ENCODE measurements at places on chromosomes 16 and 17. TPM values are rescaled to one million over a fixed set of nuclear protein-coding genes. Genes with fewer than 3 reads are reported as not detected.
A peak's percentile ranks its signal among the peaks of the same experiment; 100 is the strongest.

MEFV gene
- total RNA-seq, result under 0.01 TPM

PDE6G gene
- total RNA-seq, result not detected

KRTAP4-1 gene
- not detected for total RNA-seq

HOXB9 gene
- not detected for total RNA-seq

TBX6 gene
- 0.36 TPM for total RNA-seq

TMEM219 gene
- 74.3 TPM for total RNA-seq

GDPD3 gene
- total RNA-seq, result 0.88 TPM

TTYH2 gene
- 1.2 TPM for total RNA-seq

DNA sequence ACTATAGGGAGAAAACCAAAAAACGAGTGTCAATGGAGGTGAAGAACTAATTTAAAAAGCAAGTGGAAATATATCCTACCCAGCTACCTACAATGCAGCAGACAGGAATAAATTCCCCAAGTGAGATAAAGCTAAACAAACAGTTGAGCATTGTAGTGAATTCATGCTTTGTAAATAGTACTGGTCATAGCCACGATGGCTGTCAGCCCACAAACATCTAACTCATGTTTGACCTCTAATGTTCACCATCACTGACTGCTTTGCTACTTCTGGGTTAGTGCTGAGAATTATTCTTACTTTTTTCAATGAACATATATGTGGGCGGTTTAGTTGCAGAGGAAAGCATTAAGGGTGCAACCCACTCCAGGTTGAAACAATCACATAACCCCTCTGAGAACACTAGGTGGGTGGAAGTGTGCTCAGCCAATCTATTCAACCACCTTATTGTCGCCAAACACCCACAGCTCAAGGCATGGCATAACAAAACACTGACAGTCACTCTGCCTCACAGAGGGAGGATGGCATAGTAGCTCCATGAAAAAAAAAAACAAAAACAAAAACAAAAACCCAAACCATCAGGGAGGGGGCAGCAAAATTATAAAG, 264.1 kb downstream of the ZFHX3 start:
- H3K36me3 ChIP-seq, result no peaks in the 10 kb centered on the region
- DNase-seq, result peak; percentile 58
- peak overlapping the region; percentile 10 for H3K27ac ChIP-seq
- no peak overlapping the region for H3K4me3 ChIP-seq
- H3K4me1 ChIP-seq, result peaks cover 30% of the 10 kb centered on the region

DNA sequence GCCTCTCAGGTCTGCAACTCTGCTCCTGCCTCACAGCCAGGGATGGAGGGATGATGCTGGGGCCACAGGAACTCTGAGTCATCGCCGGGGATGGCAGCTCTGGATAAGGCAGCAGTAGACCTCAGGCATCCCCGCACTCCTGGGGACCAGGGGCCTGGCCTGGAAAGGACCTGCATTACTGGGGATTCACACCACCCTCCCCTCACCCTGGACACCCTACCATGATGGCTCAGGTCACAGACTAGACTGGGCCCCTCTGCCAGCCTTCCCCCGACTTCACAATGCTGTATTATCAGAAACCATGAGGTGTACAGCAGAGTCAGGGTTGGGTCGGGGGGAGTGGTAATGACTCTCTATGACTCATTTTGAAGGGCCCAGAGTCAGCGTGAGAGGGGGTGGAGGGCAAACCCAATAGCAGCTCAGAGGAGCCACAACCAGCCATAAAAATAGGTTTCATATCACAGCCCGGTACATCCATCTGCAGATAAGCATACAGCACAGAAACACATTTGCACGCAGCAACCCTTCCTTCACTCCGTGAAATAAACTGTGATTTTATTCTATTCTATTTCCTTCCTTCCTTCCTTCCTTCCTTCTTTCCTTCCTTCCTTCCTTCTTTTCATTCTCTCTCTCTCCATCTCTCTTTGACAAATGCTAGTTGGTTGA, 28.8 kb downstream of the DYNLRB2 start:
- H3K4me1 ChIP-seq, result peaks cover 15% of the 10 kb centered on the region
- H3K27me3 ChIP-seq, result peaks cover 16% of the 10 kb centered on the region
- no peak overlapping the region for H3K4me3 ChIP-seq
- no peaks in the 10 kb centered on the region for H3K36me3 ChIP-seq
- peak overlapping the region; percentile 62 for H3K27ac ChIP-seq

GRCh38 chr16:69130461-69130860, 1.9 kb downstream of the CHTF8 start:
- peaks cover 25% of the 10 kb centered on the region for H3K4me1 ChIP-seq
- H3K27ac ChIP-seq, result peak overlapping the region; percentile 17
- H3K4me3 ChIP-seq, result peak overlapping the region; percentile 98
- no peaks in the 10 kb centered on the region for H3K27me3 ChIP-seq
- H3K36me3 ChIP-seq, result peaks cover 5% of the 10 kb centered on the region
- peak; percentile 82 for DNase-seq

DNA sequence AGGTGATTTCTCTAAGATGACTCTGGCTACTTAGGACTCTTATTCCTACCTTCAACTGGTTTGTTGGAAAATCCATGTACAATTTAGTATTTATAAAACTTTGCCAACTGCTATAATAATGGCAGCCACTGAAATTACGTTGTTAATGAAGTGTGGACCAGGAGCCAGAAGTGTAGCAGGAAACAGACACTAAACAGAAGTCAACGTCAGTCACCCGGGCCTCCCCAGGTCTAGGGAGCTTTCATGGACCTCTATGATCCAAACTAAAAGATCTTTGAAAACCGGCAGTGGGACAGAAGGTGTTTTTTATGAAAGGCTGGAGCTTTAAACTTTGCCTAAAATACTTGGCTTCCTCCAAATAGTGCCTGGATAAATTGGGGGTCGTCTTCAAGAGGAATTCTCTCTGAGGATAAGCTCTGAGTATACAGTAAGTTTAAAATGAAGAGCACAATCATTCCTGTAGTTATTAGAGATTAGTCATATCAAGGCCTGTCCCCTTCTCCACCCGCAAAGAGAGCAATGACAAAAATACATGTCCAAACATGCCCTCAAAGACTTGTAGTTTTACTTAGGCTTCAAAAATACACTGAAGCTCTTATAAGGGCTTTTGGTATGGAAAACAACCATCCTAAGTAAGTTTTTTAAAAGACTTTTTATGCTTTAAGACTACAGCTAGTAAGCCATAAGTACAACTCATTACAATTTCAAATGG, 34.6 kb downstream of the DCUN1D3 start:
- peaks cover 46% of the 10 kb centered on the region for H3K4me1 ChIP-seq
- no peaks in the 10 kb centered on the region for H3K27me3 ChIP-seq
- DNase-seq, result peak; percentile 78
- H3K4me3 ChIP-seq, result no peak overlapping the region
- H3K36me3 ChIP-seq, result peaks cover 20% of the 10 kb centered on the region

GRCh38 chr17:75048249-75048878, 1.3 kb downstream of the KCTD2 start:
- peaks cover 18% of the 10 kb centered on the region for H3K4me1 ChIP-seq
- peak overlapping the region; percentile 100 for H3K4me3 ChIP-seq
- no peaks in the 10 kb centered on the region for H3K27me3 ChIP-seq
- peak; percentile 63 for DNase-seq

DNA sequence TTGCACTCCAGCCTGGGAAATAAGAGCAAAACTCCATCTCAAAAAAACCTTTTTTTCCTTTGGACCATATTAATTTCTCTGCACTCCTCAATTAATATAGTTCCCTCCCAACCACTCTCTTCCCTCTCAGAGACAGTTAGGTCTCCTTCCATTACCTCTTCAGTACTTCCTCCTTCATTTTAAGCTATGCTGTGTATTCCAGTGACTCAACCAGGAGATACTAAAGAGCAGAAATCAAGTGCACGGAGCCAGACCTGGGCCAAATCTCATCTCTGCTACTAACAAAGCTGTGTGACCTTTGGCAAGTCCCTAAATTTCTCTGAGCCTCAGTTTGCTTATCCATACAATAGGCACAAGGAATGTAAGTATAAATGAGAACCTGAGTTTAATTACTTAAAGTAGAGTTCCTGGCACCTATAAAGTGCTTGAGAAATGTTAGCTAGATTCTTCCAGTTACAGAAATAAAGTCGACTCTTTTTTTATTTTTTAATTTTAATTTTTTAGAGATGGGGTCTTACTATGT, 8.5 kb downstream of the PECAM1 start:
- H3K27me3 ChIP-seq, result no peaks in the 10 kb centered on the region
- H3K36me3 ChIP-seq, result no peaks in the 10 kb centered on the region
- H3K4me3 ChIP-seq, result no peak overlapping the region
- H3K27ac ChIP-seq, result no peak overlapping the region
- no peak for DNase-seq
- peaks cover 17% of the 10 kb centered on the region for H3K4me1 ChIP-seq

- H3K27ac ChIP-seq, result no peak overlapping the region
- peaks cover 11% of the 10 kb centered on the region for H3K4me1 ChIP-seq
- H3K4me3 ChIP-seq, result no peak overlapping the region
Measured at GRCh38 chr17:14752011-14752410, 451.1 kb downstream of the HS3ST3B1 start.

- no peaks in the 10 kb centered on the region for H3K27me3 ChIP-seq
- DNase-seq, result no peak
- no peaks in the 10 kb centered on the region for H3K36me3 ChIP-seq
Measured at GRCh38 chr17:74687886-74688285, 24.8 kb downstream of the CD300LF start.

Measured in osteoblast (primary cell).